ENCODE measurements at places on chromosomes 1 and 21. TPM values are rescaled to one million over a fixed set of nuclear protein-coding genes. Genes with fewer than 3 reads are reported as not detected.

TSPAN2 gene
- 10.6 TPM for total RNA-seq

DNA sequence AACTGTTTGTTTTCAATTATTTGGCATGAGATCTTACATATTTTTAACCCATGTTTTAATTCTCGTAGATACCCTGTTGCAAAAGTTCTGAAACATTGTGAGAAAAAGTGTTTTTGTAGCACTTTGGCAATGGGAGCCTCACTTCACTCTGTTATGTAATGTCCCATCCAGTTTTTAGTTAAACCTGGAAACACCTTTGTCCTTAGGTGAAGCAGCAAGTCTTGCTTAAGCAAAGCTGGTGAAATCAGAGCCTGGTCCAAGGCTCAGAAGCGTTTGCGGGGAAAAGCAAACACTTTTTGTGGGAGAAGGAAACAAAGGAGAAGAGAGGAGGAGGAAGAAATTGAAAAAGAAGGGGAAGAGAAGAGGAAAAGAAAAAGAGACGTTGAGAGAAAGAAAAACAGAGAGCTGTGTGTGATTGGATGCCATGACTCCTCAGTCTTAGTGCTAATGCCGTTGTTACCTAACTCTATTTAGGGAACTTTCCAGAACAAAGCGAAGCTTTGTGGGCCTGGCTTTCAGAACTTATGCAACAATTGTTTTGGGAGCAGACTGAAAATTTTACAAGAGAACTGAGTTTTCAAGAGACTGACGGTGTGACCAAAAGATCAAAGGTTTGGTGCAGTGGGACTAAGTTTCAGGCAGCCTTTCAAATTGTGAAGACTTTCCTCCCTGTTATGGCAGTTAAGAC lies 93.1 kb downstream of the NTMT2 start:
- no peaks in the 10 kb centered on the region for H3K4me1 ChIP-seq
- no peak for DNase-seq
- H3K36me3 ChIP-seq: no peaks in the 10 kb centered on the region
- H3K4me3 ChIP-seq: no peak overlapping the region
- H3K27ac ChIP-seq: no peak overlapping the region

DNA sequence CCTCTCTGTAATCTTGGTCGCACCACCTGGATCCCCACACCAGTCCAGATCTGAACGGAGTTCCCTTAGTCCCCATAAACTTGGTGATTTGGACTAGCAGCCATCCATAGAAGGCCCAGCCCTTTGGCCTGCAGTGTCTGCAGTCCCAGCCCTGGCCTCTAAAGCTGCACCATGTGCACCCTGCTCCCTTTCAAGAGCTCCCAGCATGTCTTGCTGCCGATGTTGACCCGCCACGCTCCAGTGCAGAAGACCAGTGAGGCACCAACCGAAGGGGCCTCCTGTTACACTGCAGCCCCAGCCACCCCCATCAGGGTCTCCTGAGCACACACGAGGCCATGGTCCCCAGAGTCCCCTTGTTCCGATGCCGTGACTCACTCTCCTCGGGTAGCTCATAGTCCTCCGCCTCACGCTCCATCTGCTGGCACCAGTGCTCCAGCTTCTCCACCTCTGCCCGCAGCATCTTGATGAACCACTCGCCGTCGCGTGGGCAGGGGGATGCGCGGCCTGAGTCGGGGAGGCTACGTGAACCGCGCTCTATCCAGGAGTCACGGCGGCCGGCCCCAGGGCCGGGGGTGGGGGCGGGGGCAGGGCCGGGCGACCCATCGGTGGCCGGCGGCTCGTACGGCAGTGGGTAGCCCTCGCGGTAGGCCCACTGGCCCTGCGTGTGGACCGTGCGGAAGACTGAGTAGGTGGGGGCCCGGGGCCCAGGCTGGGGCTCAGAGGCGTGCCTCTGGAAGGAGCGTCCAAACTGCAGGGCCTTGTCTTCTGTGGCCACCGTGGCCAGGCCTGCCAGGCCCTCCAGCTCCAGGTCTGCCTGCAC lies 8.9 kb upstream of the SMIM12 start:
- H3K4me1 ChIP-seq: no peaks in the 10 kb centered on the region
- H3K4me3 ChIP-seq: no peak overlapping the region
- H3K36me3 ChIP-seq: no peaks in the 10 kb centered on the region

GRCh38 chr1:224589006-224589405 lies 27.1 kb upstream of the CNIH3 start:
- H3K4me3 ChIP-seq: no peak overlapping the region
- no peak for DNase-seq
- H3K4me1 ChIP-seq: no peaks in the 10 kb centered on the region
- H3K36me3 ChIP-seq: no peaks in the 10 kb centered on the region
- no peak overlapping the region for H3K27ac ChIP-seq

CASZ1 gene
- 63.8 TPM for total RNA-seq

DNA sequence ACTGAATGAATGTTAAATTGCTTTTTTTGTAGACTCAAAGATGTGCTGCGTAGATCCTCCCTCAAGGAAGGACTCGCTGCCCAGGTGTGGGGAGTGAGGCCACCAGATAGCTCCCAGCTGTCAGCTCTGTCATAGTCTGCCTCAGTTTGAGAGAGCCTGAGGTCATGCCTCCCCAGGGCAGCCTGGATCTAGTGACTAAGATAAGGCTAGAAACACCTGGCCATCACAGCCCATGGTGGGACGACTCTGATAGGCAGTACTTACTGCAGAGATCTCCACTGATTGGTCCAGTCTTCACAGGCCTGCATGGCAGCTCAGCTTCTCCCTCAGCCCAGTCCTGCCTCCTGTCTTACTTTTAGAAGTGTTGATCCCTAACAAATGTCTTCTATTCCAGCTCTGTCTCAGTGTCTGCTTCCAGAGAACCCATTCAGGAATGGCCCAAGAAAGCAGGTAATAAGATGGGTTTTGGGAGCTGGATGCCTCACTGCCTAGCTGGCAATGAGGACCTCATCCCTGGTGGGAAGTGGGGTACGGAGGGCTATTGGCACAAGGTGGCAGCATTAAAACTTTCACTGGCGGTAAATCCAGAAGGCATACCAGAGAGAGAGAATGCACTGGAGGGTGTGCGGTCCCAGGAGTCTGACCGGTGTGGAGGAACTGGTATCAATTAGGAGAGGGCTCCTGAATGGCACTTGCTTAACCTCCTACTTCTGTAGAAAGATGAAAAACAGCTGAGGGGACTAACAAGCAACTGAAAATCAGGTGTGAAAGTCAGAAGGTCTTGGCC lies 55.3 kb upstream of the GPR37L1 start:
- H3K36me3 ChIP-seq: no peaks in the 10 kb centered on the region
- H3K27me3 ChIP-seq: peaks cover 3% of the 10 kb centered on the region
- no peak overlapping the region for H3K27ac ChIP-seq
- DNase-seq: no peak
- no peaks in the 10 kb centered on the region for H3K4me1 ChIP-seq

- H3K4me1 ChIP-seq: no peaks in the 10 kb centered on the region
- H3K27me3 ChIP-seq: no peaks in the 10 kb centered on the region
- H3K36me3 ChIP-seq: no peaks in the 10 kb centered on the region
- H3K4me3 ChIP-seq: no peak overlapping the region
- no peak overlapping the region for H3K27ac ChIP-seq
Observed at GRCh38 chr1:197438010-197438790, 170.1 kb downstream of the CRB1 start.

INTS11 gene
- 85.7 TPM for total RNA-seq

GRCh38 chr1:32684167-32684811 lies 18.3 kb downstream of the SYNC start:
- peak overlapping the region; percentile 5 for H3K27ac ChIP-seq
- peak; percentile 39 for DNase-seq
- H3K36me3 ChIP-seq: peaks cover 79% of the 10 kb centered on the region
- no peaks in the 10 kb centered on the region for H3K27me3 ChIP-seq
- H3K4me1 ChIP-seq: peaks cover 21% of the 10 kb centered on the region

GRCh38 chr21:28633839-28634555 lies 358.7 kb downstream of the LTN1 start:
- peak; percentile 64 for DNase-seq
- H3K27ac ChIP-seq: peak overlapping the region; percentile 85
- no peaks in the 10 kb centered on the region for H3K27me3 ChIP-seq
- no peaks in the 10 kb centered on the region for H3K4me1 ChIP-seq
- no peaks in the 10 kb centered on the region for H3K36me3 ChIP-seq

F5 gene
- total RNA-seq: 13.7 TPM

ESPN gene
- total RNA-seq: not detected

NAV1 gene
- total RNA-seq: 58.0 TPM

MYBPHL gene
- not detected for total RNA-seq

GRCh38 chr1:65421351-65422025 lies 1.0 kb downstream of the LEPR start:
- H3K4me3 ChIP-seq: peak overlapping the region; percentile 79
- peak overlapping the region; percentile 97 for H3K27ac ChIP-seq
- peaks cover 15% of the 10 kb centered on the region for H3K36me3 ChIP-seq

GRCh38 chr1:145962157-145963102 lies 1.9 kb downstream of the ANKRD34A start:
- DNase-seq: peak; percentile 61
- no peaks in the 10 kb centered on the region for H3K36me3 ChIP-seq
- peaks cover 18% of the 10 kb centered on the region for H3K4me1 ChIP-seq
- no peaks in the 10 kb centered on the region for H3K27me3 ChIP-seq
- H3K27ac ChIP-seq: peak overlapping the region; percentile 85
- peak overlapping the region; percentile 70 for H3K4me3 ChIP-seq

DNA sequence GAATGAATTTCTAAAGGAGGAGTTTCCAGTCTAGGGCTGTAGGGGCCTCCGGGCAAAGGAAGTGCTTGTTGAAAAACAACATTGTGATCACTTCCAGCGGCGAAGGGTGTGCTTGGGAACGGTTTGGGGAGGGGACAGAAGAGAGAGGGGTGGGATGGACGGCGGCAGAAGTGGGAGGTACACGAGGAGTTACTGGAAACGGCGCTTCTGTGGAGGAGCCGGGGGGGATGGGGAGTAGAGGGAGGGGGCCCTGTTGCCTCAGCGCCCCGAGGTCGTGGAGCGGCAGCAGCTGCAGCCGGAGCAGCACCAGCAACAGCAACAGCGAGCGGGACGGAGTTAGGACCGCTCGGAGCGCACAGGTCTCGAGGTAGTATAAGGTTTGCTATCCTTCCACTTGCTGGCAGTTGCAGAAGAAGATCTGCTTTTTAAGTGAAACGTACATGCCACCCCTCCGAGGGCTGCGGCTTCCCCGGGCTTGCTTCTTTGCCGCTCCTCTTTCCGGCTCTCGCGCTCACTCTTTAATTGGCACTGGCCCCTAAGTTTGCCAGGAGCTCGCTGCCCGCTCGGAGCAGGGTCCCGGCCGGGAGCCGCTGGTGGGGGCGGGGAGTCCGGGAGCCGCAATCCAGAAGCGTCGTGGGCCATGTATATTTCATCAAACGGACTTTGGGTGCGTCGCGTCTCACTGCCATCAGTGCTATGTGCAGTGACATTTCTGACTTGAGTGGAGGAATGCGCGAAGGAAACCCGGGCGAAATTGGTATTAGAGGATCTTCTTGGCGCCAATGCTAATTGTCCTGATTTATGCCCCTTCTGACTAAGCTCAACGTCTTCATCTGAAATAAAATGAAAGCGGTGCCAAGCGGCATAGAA lies 771 bp upstream of the NTNG1 start:
- no peak for DNase-seq
- no peak overlapping the region for H3K27ac ChIP-seq
- no peaks in the 10 kb centered on the region for H3K36me3 ChIP-seq
- H3K27me3 ChIP-seq: peaks cover 25% of the 10 kb centered on the region
- H3K4me1 ChIP-seq: peaks cover 4% of the 10 kb centered on the region

DNA sequence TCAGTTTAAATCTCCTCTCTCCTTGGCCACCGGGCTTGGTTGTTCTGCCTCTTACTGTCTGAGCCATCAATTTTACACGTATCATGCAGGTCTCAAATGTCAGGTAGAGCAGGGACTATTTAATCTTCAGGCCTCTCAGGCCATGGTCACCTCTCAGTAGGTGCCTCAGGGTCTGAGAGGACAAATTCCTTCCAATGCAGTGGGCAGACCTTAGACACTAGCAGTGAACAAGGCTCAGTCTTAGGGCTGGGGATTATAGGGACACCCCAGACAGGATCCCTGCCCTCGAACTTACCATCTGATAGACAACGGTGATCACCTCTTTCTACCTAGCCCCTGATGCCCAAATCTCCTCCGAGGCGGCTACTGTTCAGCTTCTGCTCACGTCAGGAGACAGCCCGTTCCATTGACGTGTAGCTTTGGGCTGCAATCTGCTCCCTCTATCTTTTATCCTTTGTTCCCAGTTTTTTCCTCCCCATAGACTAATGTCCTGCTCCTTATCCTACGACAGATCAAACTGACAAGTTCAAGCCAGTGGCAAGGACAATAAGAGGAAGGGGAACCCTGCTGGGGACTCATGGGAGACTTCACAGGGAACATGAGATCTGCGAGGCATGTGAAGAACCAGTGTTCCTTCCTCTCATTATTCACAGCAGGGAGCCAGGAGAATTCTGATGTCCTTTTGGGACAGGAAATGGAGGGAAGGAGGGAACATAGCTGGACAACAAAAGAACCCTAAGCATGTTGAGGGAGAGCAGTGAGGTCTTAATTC lies 1.4 kb upstream of the MYOG start:
- no peaks in the 10 kb centered on the region for H3K27me3 ChIP-seq
- DNase-seq: no peak
- H3K4me1 ChIP-seq: peaks cover 15% of the 10 kb centered on the region
- H3K36me3 ChIP-seq: no peaks in the 10 kb centered on the region

- peaks cover 14% of the 10 kb centered on the region for H3K27me3 ChIP-seq
- no peaks in the 10 kb centered on the region for H3K36me3 ChIP-seq
- peak overlapping the region; percentile 78 for H3K4me3 ChIP-seq
- peaks cover 16% of the 10 kb centered on the region for H3K4me1 ChIP-seq
- peak overlapping the region; percentile 99 for H3K27ac ChIP-seq
Observed at GRCh38 chr1:51878308-51878615, 265 bp downstream of the NRDC start.

NFASC gene
- 7.1 TPM for total RNA-seq

DNA sequence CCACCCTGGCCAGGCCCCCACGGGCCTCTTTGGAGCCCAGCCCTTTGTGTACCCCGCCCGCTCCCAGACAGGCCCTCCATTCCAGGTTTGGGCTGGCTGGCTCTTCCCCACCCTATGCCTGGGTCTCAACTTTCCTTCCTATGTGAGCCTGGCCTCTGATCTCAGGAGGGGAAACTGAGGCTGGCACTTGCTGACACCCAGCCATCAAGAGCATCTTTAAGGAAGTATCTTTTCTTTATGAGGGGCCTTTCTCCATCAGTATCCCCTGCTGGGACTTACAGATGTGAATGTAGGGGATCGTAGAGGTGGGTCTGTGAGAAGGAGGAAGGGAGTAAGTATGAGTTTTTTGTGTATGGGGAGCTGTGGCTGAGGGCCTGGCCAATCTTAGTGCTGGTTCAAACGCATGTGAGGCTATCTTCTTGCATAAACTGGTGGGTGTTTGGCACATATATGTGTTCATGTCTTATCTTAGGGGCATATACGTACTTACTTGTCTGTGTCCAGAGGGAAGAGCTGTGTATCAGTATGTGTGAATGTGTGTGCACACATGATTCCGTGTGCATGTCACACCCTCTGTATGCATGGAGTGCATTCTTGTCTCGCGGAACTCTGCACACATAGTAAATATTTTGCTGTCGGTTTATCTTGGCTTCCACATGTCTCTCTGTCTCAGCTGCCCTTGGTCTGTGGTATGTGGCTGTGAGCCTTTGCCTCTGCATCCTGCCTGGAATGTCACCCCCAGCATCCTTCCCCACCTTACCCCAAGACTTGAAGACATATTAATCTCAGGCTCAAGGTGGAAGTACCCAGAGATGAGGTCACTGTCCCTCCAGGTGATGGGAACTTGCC lies 5.4 kb downstream of the NECTIN4 start:
- DNase-seq: no peak
- no peaks in the 10 kb centered on the region for H3K36me3 ChIP-seq
- H3K4me3 ChIP-seq: no peak overlapping the region
- peak overlapping the region; percentile 34 for H3K27ac ChIP-seq
- H3K27me3 ChIP-seq: no peaks in the 10 kb centered on the region

KRTAP19-3 gene
- not detected for total RNA-seq

All from heart left ventricle (tissue), 16 donors.